ENCODE measurements at places on chromosomes 2 and 18. TPM values are rescaled to one million over a fixed set of nuclear protein-coding genes. Genes with fewer than 3 reads are reported as not detected.

DNA sequence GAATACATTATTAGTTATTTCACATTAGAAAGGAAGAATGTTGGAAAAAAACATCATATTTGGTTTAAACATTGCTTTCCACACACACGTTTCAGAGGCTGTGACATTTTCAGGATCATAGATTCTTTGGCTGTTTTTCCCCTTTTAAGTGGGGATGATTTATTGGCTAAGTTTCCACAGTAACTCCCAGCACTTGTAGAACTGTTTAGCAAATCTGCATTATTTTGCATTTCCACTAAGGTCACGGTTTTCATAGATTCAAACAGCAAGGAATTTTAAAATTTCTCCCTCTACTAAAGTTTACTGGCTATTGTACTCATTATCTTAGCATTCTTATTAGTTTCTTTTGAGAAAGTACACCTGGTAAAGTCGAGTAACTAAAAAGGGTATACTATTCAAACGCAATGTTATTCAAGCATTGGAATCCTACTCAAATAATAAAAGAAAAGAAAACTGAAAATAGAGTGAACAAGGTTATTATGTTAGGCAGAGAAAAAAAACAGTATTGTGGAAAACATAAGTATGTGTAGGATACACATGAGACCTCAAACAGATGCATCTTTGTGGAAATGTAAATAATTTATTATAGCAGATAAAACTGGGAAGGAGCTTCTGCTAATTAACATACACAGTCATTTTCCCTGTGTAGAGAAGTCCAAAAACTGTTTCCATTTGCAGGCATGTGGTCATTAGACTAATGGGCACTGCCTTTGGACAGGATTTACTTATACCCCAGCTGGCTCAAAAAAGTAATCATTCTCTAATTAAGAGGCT, 633.8 kb downstream of the NRXN1 start:
- DNase-seq, result no peak

DNA sequence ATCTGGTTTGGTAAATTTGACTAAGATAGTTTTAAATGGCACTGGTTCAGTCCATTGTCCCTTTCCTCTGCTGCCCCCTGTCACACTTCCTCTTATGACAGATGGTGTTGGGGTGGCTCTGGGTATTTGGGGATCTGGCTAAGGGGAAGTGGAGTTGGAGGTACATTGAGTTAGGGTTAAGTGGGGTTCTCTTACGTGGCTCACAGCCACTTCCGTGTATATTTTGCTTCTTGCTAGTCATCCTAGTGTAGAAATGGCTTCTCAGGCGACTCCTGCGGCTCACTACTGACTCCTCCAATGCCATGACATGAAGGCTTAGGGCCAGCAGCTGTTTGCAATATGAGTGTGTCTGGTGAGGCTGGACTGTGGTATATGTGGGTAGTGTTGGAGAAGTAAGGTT, 187.0 kb downstream of the HAUS1 start:
- DNase-seq, result no peak

- no peak for DNase-seq
Observed at GRCh38 chr2:164510895-164511294, 110.4 kb downstream of the GRB14 start.

DNA sequence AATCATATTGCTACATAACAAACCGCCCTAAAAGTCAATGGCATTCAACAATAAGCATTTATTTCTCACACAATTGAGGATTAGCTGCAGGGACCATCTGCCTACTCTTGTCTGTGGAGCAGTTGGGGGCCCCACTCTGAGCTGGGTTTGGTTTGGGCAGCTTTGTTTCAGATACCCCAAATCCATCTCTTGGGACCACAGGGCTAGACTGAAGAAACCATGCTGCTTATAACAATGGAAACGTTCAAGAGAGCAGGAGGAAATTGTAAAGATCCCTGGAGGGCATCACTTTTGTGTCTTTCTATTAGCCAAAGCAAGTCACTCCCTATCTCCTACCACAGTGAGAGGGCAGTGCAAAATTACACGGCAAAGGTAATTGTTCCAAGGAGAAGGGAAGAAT, 146.5 kb upstream of the MGAT5 start:
- no peak for DNase-seq

GRCh38 chr2:71548646-71549425, 95.5 kb downstream of the DYSF start:
- DNase-seq, result peak; percentile 78

- no peak for DNase-seq
Observed at GRCh38 chr2:160628811-160629210, 135.2 kb upstream of the RBMS1 start.

CCDC148 gene
- 0.49 TPM for total RNA-seq

MDH1B gene
- total RNA-seq, result 0.50 TPM

DNA sequence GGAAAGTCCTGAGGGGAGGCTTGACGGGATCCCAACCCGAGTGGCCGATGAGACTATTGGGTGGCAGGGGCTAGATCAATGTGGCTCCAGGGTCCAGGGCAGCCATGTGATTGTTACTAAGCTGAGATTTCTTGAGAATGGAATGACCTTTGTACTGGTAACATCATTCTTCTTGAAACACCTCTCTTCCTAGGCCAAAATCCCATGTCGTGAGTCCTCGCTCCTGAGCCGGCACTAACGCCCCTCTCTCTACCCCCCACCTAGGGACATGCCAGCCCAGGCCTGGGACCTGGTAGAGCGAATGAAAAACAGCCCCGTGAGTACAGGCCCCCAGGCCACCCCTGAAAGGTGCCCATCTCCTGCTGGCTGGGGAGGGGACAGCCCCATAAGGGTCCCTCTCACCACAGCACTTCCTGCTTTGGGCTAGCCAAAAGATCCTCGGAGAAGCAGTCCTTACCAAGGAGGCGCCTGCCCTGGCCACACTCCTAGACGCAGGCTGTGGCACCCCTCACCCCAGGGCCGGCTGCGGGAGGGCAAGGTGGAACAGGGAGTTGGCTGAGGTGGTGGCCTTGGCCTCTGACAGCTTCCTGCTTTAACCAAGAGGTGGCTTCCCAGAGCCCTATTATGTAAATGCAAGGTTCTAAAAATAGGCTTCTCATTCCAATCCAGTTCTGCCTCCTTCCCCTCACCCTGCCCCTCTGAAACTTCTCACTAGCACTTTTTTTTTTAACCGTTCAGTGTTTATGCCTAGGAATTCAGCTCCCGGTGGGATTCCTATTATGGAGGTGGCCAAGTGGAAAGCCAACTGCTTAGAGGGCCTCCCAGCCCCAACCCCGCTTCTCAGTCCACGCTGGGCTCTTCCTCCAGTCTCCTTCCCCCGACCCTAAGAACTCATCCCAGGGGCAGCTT, 126.6 kb upstream of the PPP1CB start:
- peak; percentile 87 for DNase-seq

FHOD3 gene
- total RNA-seq, result 2.5 TPM

- DNase-seq, result no peak
Observed at GRCh38 chr2:205574001-205574400, 108.3 kb upstream of the NRP2 start.

GRCh38 chr2:16189029-16189835, 248.9 kb downstream of the MYCN start:
- DNase-seq, result no peak

All from colonic mucosa (tissue), 4 donors.